ENCODE measurements at places on chromosomes 6 and 20. TPM values are rescaled to one million over a fixed set of nuclear protein-coding genes. Genes with fewer than 3 reads are reported as not detected.
A peak's percentile ranks its signal among the peaks of the same experiment; 100 is the strongest.

Gene RWDD1
- 24.7 TPM for total RNA-seq

Gene LAMP5
- 0.34 TPM for total RNA-seq

Gene ZC2HC1B
- total RNA-seq: not detected

Gene SOBP
- total RNA-seq: 1.0 TPM

Gene CASS4
- 0.05 TPM for total RNA-seq

Gene TFAP2A
- total RNA-seq: under 0.01 TPM

GRCh38 chr20:8635048-8635572, 433.8 kb upstream of the PLCB4 start:
- no peak for DNase-seq

DNA sequence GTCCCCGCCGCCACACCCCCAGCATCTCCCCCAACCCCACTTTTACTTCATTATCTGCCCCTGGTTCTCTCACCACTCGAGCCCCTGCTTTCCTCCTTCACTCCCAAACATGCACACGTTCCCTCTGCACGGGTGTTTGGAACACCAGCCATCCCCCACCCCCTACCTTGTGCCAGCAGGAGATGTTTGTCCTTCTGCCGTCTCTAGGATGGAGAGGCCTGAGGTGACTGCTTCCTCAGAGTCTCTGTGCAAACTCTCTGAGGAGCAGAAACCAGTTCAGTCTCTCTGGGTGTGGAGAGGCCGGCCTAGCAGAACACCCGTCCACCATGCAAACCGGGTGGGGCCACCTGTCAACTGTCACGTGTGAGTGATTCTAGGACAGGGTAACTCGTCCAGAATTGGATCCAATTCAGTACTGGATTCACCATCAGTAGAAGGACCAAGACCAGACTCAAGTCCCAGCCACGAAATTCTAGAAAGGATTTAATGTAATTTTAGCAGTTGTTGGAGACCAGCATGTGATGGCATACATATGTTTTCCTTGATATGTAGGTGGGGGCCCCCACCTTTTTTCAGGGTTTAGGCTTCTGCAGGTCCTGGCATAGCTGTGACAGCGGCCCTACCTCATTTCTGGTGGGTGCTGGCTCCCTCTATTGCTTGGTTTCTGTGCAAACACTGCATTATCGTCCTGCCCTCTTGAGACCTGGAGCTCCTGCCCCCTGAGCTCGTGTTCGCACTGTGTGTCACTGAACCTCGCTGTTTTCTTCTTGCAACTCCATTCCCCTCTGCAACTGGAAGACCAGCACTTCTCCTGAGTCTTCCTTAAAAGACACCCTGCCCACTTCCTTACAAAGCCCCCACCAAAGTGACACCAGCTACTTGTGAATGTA, at the start of gene RAET1E:
Gene RAET1E, minus strand, starts transcription at position 259 of the 890 bp plus-strand sequence. CDS start 7,212 bp downstream, outside the sequence.
- no peak for DNase-seq

DNA sequence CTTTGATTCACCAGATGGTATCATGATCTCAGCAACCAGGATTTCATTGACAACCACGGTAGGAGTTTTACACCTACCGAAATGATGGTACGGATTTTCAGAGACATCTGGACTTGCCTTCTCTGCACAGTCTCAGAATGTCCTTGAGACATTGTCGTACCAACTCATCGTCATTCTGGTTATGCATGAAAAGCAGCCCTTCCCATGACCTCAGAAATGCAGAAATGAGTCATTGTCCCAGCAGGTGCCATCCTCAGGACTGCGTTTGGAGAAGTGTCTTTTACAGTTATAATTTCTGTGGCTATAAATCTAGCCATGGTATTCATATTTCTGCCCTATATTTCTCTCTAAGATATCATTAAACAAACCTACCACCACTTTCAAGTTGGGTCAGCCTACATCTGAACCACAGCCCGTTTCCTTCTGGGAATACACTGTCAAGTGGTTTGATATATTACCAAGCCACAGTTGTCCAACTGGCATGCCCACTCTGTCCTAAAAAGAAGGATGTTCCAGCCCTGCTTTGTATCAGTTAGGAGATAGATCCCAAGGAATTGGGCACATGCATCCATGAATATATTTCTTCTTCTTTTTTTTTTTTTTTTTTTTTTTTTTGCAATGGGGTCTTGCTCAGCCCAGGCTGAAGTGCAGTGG, 7.5 kb upstream of the BFSP1 start:
- DNase-seq: peak; percentile 23

DNA sequence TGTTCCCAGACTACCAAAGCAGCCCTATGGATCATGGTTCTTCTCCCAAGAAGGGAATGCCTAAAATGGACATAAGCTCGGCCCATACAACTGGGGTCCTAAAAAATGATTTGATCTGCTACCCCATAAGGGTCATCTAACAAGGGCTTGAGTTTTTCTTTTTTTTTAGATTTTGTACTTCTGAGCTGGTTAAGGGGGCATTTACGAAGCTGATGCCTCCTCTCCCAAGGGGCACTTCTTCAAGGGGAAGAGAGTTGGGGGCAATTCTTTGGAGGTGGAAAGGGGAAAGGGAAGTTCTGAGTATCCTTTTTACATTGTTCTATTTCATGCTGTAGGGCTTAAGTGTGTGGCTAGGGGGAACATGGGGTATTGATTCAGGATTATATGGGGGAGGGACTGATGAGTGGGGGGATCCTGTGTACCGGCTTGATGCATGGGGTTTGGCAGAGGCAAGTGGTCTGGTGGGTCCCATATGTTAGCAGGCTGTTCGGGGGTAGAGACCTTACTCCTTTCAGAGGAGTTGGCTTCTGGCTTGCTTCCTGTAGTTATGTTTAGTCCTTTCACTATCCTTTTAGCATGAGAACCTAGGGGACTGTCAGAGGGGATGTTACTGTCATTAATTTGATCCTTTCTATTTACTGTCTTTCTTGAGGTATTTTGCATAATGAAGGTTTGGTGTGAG, 8.1 kb upstream of the ZNFX1 start:
- no peak for DNase-seq

DNA sequence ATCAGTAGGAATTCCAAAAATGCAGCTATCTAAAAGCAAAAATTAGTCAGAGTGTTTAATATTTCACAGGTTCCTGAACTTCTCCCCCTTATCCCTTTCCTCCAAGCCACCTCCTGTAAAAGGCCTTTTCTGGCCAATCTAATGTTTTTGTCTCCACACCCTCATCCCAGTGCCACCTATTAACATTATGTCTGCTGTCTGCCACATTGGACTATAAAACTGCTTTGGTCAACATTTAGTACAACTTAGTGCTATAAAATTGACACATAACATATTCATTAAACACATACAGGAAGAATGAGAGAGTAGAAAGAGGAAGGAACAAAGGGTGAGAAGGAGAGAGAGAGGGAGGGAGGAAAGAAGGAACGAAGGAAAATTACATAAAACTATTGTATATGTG, 47.7 kb downstream of the MMUT start:
- no peak for DNase-seq

DNA sequence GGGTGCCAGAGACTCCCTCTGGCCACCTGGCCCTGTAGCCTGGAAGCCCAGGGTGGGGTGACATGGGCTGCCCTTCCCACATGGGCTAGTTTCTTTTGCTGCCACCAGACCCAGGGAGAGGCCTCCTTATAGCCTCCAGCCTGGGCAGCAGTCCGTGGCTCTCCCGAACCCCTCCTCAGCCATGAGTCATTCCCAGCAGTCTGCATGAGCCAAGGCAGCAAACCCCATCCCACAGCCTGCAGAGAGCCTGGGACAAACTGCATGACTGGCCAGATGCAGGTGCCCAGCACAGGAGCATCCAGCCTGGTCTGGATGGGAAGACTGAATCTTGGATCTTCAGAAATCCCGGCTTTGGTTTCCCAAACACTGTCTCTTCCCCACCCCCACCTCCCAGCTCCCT, 75.7 kb downstream of the MRPL14 start:
- DNase-seq: peak; percentile 50

- no peak for DNase-seq
Observed at GRCh38 chr20:5203380-5203779, 76.6 kb downstream of the CDS2 start.

- no peak for DNase-seq
Observed at GRCh38 chr20:52145587-52145986, 46.0 kb downstream of the ZFP64 start.

DNA sequence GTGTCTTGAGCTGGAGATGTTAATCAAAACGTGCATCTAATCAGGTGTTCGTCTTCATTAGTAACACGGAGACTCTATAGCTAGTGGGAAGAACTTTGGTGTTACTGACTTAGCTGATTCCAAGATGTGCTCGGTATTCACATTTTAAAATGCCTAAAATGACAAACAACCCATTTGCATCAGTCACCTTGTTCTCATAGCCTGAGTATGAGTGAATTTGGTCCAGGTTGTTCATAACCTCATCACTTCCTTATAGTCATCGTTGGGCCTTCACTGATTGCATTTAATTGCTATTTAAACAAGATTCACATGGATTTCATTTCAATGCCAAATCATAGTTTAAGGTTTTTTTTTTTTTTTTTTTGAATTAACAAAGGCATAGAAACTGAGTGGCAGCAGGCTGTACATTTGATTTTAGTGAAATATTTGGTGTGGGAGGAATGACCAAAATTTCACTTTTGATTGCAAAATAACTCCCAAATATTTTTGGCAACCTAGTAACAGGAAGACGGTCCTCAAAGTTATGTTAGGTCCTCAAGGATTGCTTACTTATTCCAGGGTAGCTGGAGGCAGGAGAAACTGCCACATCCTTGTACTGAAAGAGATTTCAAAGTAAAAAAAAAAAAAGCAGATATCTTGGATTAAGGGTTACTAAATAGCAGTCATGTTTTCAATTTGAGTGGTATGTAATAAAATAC, 104.7 kb downstream of the JARID2 start:
- DNase-seq: no peak

- DNase-seq: no peak
Observed at GRCh38 chr20:10077081-10077471, 42.3 kb downstream of the ANKEF1 start.

GRCh38 chr6:73985891-73986290, 289.9 kb downstream of the CD109 start:
- peak; percentile 5 for DNase-seq

DNA sequence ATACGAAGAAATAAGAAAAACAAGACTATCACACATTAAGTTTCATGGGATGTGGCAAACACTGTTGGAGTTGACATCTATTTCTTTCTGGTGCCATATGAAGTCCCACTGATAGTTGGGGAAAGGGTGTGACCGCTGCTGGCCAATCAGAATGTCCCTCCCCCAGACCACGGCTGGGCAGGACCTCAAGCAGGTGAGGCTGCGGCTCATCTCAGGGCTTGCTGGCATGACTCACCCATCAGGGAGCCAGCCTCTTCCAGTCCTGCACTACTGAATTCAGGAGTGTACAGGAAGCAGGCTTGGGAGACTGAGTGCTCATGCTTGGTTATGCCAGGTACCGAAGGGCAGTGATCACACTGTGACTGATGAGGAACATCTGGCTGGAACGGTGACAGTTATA, 18.9 kb downstream of the PREP start:
- no peak for DNase-seq

Measured in dermis blood vessel endothelial cell (primary cell).